ENCODE measurements at places on chromosomes 6 and 20.

GRCh38 chr6:41783106-41783780 lies 2.7 kb downstream of the PRICKLE4 start:
- no peak for DNase-seq

GRCh38 chr6:16415677-16416076 lies 177.3 kb downstream of the GMPR start:
- no peak for DNase-seq

DNA sequence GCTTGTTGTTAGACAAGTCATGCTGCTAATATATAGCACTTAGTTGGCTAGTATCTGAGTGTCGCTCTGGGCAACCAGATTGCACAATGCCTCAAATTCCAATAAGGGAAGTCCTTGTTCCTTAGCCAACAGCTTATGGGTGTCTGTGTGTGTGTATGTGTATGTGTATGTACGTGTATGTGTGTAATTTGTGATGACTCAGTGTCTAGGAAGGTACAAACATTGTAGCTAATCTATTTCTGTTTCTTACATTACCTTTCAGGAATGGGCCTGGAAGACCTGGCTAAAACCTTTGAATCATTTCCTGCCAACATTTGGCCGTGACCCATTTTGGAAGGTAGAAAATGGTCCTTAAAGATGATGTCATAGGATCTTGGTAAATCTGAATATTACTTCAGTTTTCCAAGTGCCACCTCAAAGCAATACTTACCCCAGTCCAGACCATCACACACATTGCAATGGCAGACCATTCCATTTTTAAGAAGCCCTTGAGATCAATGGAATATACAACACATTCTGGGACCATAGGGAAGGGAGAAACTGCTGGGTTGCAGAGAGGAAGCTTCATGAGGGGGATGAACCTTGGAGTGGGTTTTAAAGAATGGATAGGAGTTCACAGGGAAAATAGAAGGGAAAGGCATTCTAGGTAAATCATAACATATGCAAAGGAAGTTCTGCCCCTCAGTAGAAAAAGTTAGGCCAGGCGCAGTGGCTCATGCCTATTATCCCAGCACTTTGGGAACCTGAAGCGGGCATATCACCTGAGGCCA lies 25.1 kb downstream of the NEDD9 start:
- no peak for DNase-seq

- no peak for DNase-seq
Observed at GRCh38 chr6:81105998-81106397, 646.5 kb downstream of the TENT5A start.

DNA sequence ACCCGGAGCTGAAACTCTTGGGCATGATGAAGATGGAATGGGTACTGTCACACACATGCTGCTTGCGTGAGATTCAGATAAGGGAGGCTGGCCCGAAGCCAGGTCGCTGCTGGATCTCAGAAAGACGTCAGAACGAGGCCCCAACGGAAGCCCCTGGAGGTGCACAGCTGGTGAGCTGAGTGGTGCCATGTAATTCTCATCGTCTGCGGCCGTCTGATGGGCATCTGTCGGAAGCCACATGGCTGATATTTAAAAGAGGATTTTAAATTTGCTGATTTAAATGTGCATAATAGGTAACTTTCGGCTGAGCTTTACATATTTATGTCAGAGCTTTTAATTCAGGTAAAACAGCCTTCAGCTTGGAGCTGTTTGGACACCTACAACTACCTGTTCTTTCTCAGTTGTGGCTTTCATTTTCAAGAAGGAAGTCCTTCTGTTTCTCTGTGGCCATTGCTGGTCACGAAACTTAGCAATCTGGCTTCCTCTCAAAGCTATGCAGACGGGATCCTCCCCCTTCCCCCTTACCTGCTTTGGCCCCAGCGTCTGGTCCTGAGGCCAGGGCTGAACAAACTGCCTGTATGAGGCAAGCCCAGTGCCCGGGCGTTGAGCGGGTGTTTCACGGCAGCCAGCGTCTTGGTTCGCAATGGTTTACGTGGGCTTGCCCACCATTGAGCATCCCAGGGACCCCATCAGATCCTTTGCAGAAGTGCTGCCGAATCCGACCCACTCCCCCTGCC lies 9.2 kb downstream of the SLCO4A1 start:
- DNase-seq: peak; percentile 33
